ENCODE measurements at places on chromosomes 3 and 15.
A peak's percentile ranks its signal among the peaks of the same experiment; 100 is the strongest.

- DNase-seq, result no peak
Measured at GRCh38 chr3:52099001-52099401, 42.6 kb upstream of the DUSP7 start.

DNA sequence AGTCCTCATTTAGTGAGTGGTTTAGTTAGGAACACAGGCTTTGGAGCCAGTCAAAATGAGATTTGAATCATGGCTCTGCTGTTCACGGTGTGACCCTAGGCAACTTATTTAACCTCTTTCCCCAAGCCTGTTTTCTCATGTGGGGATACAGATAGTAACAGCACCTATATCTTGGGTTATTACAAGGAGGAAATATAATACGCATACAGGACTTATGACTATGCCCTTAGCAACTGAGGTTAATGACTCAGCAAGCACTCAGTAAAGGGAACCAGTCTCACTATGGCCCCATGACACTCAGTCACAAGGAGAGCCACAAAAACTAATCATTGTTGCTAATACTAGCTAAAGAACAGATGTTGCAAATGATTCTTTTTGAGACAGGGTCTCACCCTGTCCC lies 45.9 kb downstream of the SUMF1 start:
- peak; percentile 60 for DNase-seq

GRCh38 chr3:98367464-98368246 lies 14.0 kb downstream of the OR5K4 start:
- DNase-seq, result no peak

GRCh38 chr3:24503616-24504113 lies 9.0 kb upstream of the THRB start:
- DNase-seq, result no peak

- DNase-seq, result no peak
Measured at GRCh38 chr3:65915477-65915876, 123.2 kb downstream of the MAGI1 start.

DNA sequence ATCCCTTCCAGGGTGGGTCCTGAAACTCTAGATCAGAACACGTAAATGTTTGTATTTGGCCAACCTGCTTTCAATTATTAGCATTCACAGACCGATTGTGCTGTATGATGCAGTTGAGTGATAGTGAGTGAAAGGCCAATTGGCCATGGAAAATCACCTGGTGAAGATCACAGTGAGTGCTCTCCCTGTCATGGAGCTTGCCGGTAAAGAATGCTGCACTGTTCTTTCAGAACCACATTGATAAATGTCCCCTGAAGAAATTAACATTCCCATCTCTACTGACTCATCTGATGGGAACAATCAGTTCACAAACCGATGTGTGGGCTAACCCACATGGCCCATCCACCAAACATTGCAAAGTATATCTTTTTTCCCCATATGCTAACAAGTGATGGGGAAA lies 324.8 kb upstream of the TBL1XR1 start:
- no peak for DNase-seq

GRCh38 chr3:169161011-169161410 lies 502.5 kb downstream of the MECOM start:
- DNase-seq, result no peak

- DNase-seq, result no peak
Measured at GRCh38 chr15:68366314-68366713, 65.6 kb downstream of the ITGA11 start.

DNA sequence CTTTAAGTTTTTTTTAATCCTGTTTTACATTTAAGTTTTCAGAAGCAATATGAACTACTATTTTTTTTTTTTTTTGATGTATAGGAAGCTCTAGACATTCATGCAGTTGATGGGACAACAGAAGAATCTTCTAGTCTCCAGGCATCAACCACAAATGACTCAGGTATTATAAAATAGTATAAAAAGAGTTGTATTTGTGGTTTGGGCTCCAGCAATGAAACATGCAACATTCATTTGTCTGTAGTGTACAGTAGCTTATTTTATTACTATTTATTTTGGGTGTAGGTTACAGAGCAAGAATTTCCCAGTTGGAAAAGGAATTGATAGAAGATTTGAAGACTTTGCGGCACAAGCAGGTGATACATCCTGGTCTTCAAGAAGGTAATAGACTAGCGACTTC lies 38.6 kb downstream of the MGA start:
- DNase-seq, result no peak

DNA sequence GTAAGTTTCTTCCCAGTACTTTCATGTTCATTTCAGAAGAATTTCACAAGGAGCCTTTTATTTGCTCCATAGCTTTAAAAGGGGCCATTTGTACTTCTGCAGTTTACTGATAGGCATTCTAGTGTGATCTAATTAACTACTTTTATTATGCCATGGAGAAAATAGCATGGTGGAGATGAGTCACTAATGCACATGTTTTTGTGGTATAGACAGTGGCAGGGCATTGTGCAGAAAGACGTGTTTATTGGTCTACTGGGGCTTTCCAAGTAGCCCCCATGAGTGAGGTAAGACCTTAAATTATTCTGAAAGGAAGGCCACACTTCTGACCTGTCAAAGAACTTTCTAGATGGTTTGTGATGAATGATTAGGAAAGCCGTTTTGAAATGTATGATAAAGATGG lies 810.0 kb upstream of the NR2F2 start:
- DNase-seq, result no peak

All from RWPE1 (cell line).